Naive thymus-derived CD8-positive, alpha-beta T cell (primary cell): ENCODE measurements at places on chromosomes 1 and 21. TPM values are rescaled to one million over a fixed set of nuclear protein-coding genes. Genes with fewer than 3 reads are reported as not detected.

DNA sequence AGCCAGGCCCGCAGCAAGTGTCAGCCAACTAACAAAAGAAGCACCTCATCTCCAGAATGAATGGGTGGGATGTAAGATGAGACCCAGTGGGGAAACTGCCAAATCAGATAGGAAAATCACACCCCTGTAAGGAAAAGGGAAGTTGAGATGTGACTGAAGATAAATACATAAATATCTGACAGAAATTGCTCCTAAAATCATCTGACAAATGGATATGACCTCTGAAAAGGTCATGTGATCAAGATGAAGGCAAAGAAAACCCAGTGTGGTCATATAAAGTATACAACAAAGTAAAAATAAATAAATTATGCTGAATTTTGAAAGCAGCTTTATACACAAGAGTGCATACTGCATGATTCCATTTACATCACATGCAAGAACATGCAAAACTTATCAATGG, 12.7 kb downstream of the SIPA1L2 start:
- DNase-seq = no peak
- peaks cover 1% of the 10 kb centered on the region for H3K27me3 ChIP-seq
- H3K36me3 ChIP-seq = no peaks in the 10 kb centered on the region
- no peaks in the 10 kb centered on the region for H3K4me1 ChIP-seq

DNA sequence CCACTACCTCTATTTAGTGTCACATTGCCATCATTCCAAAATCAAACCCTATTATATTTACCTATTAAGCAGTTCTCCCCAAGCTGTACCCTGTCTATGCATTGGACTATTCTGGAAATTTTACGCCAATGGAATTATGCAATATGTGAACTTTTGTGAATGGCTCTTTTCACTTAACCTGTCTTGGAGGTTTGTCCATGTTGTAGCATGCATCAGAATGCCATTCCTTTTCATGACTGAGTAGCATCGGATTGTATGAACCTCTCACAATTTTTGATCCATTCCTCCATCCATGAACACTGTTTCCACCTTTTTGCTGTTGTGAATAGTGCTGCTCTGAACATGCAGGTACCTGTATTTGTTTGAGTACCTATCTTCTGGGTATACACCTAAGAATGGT, 33.7 kb downstream of the FAM163A start:
- no peaks in the 10 kb centered on the region for H3K4me1 ChIP-seq
- no peak overlapping the region for H3K4me3 ChIP-seq
- H3K27ac ChIP-seq = no peak overlapping the region
- DNase-seq = no peak
- peaks cover 13% of the 10 kb centered on the region for H3K36me3 ChIP-seq
- peaks cover 5% of the 10 kb centered on the region for H3K27me3 ChIP-seq

GRCh38 chr21:40555021-40555528, 291.9 kb downstream of the DSCAM start:
- H3K36me3 ChIP-seq = no peaks in the 10 kb centered on the region
- no peaks in the 10 kb centered on the region for H3K27me3 ChIP-seq
- DNase-seq = no peak
- no peak overlapping the region for H3K4me3 ChIP-seq

GRCh38 chr1:25599969-25600610, 16.5 kb upstream of the MAN1C1 start:
- DNase-seq = no peak
- no peak overlapping the region for H3K4me3 ChIP-seq
- H3K36me3 ChIP-seq = no peaks in the 10 kb centered on the region
- no peak overlapping the region for H3K27ac ChIP-seq
- peaks cover 7% of the 10 kb centered on the region for H3K4me1 ChIP-seq

- H3K4me3 ChIP-seq = no peak overlapping the region
- H3K27me3 ChIP-seq = peaks cover 33% of the 10 kb centered on the region
- no peak for DNase-seq
- H3K4me1 ChIP-seq = no peaks in the 10 kb centered on the region
- no peaks in the 10 kb centered on the region for H3K36me3 ChIP-seq
Measured at GRCh38 chr1:41435570-41436178, 48.8 kb downstream of the EDN2 start.

DNA sequence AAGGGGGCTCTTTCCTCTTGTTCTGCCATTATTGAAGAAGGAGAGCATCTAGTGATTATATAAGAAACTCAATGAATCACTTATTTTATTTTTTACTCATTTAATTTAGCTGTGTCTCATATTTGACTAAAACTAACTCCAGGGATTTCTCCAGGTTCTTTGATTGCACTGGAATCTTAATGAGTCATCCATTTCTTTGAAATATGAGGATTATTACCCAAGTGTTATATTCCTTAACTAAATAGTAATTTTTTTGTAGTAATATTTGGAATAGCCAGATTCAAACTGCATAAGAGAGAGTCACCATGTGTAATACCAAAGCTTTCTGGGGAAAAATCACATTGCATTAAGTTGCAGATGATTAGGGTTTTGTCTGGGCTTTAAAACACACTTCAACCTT, 59.5 kb downstream of the NTMT2 start:
- no peaks in the 10 kb centered on the region for H3K4me1 ChIP-seq
- H3K36me3 ChIP-seq = peaks cover 7% of the 10 kb centered on the region
- no peak for DNase-seq
- peaks cover 9% of the 10 kb centered on the region for H3K27me3 ChIP-seq
- no peak overlapping the region for H3K27ac ChIP-seq
- no peak overlapping the region for H3K4me3 ChIP-seq

DNA sequence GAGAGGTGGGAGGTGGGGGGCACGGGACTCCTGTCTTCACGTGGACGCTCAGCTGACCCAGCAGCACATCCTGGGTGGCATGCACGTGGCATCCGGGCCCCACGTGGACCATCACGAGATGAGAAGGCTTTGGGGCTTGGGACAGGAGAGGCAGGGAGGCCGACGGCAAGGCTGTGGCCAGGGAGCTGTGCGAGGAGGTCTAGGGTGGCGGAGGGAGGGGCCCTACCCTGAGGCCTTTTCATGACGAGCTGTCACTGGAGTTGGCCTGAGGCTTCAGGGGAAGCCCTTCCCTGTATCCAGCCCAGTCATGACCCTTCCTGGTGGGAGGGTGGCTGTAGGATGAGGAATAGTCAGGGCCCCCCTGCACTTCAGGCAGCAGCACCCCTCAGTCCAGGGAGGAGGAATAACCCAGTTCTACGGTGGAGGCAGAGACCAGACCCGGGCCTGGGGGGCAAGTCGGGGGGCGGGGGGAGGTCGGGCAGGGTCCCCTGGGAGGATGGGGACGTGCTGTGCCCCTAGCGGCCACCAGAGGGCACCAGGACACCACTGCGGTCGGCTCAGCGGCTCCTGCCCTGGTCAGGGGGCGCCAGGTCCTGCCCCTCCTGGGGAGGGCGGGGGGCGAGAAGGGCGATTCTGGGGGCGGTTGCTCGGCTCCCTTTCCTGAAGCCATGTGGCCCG, 2.0 kb upstream of the PERM1 start:
- H3K27ac ChIP-seq = no peak overlapping the region
- peaks cover 8% of the 10 kb centered on the region for H3K27me3 ChIP-seq
- no peaks in the 10 kb centered on the region for H3K36me3 ChIP-seq
- no peaks in the 10 kb centered on the region for H3K4me1 ChIP-seq
- H3K4me3 ChIP-seq = no peak overlapping the region
- DNase-seq = peak; percentile 60

Gene ECM1
- total RNA-seq = 1.5 TPM

DNA sequence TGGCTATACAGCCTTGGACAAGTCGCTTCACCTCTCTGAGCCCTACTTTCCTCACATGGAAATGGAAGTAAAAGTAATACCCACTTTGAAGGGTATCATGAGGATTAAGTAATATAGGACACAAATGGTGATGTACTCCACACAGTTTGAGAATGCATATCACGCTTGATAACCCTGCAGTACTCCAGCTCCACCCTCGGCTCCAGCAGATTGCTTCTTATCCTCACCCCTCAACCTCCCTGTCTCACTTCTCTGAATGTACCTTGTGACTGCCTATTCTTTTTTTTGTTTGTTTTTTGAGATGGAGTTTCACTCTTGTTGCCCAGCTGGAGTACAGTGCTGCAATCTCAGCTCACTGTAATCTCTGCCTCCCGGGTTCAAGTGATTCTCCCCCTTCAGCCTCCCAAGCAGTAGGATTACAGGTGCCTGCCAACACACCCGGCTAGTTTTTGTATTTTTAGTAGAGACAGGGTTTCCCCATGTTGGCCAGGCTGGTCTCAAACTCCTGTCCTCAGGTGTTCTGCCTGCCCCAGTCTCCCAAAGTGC, 55.5 kb downstream of the LDLRAD2 start:
- H3K4me1 ChIP-seq = peaks cover 3% of the 10 kb centered on the region
- no peak for DNase-seq
- no peaks in the 10 kb centered on the region for H3K27me3 ChIP-seq
- H3K4me3 ChIP-seq = no peak overlapping the region

Gene DCDC2B
- not detected for total RNA-seq

DNA sequence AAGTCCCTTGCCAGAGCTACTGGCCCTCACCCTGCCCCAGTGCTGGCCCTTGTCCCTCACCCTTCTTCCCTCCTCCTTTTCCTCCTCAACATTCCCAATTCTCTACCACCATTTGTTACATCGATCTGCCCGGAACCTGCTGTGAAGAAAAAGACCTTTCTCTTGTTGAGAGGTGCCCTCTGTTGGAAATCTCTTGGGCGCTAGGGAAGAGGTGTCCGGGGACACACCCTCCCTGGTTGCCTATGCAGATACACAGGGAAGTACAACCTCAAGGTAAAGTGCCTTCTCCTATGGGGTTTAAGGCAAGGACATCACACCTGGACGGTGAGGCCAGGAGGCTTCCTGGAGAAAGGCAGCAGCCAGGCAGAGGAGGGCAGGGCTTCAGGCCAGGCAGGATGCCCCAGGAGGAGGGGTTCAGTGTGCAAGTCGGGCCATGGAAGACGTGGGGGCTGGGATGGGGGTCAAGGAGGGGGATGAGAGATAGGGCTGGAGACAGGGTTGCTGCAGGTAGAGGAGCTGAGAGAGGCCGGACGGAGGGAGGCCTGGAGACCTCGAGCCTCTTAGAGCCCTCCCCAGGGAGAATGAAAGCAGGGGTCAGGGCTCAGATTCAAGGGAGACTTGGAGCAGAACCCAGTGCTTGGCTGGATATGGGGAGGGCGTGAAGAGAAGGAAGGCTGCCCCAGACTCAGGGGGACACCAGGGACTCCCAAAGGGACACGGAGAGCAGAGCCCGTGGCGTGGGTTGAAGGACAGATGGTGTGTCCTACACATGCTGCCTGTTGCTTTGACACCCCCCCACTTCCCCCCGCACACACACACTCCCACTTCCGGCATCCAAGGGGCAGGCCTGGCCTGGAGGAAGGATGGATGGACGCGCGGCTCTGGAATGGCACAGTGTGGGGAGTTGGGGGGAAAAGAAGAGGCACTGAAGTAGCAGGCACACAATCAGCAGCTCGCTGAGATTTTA, 44.5 kb downstream of the RIPK4 start:
- H3K4me3 ChIP-seq = no peak overlapping the region
- DNase-seq = no peak
- no peaks in the 10 kb centered on the region for H3K36me3 ChIP-seq

GRCh38 chr1:218546314-218546713, 201.2 kb downstream of the TGFB2 start:
- H3K36me3 ChIP-seq = no peaks in the 10 kb centered on the region
- H3K4me3 ChIP-seq = no peak overlapping the region
- H3K27me3 ChIP-seq = peaks cover 6% of the 10 kb centered on the region
- H3K4me1 ChIP-seq = no peaks in the 10 kb centered on the region
- no peak for DNase-seq

GRCh38 chr1:224499204-224499603, 64.6 kb upstream of the WDR26 start:
- no peak for DNase-seq
- no peak overlapping the region for H3K27ac ChIP-seq
- no peak overlapping the region for H3K4me3 ChIP-seq
- H3K36me3 ChIP-seq = peaks cover 7% of the 10 kb centered on the region
- H3K27me3 ChIP-seq = peaks cover 9% of the 10 kb centered on the region

Gene ZNF695
- total RNA-seq = not detected

Gene TNFSF4
- 1.6 TPM for total RNA-seq

Gene AJAP1
- total RNA-seq = 0.21 TPM

Gene FAM110D
- total RNA-seq = not detected

DNA sequence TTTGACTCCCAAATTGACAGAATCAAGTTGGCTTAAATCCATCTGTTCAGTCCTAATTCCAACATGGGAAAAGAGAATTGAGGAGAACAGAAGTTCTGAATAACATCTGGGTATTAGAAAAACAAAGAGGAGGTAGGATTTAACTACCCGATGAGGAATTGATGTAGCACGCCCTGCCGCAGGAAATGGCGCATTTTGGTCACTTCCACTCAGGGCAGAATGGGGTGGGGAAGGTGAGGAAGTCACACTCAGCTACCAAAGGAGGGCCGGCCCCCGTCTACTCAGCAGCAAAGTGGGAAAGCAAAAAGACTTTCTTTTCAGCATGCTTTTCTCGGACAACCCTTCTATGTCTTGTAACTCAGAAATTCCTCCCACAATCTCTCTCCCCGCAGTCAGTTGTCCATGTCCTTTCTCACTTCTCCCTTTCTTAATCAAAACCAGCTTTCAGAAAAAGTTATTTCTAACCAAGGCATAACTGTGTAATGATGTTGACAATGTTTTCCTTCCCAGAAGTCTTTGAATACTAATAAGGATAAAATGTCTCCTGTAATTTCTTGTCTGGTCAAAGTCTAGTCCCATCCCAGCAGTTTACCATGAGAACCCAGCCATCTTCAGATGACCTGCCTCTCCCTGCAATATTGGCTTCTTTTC, 60.5 kb upstream of the SIPA1L2 start:
- peaks cover 3% of the 10 kb centered on the region for H3K4me1 ChIP-seq
- H3K36me3 ChIP-seq = peaks cover 4% of the 10 kb centered on the region
- no peak overlapping the region for H3K4me3 ChIP-seq
- H3K27ac ChIP-seq = peak overlapping the region; percentile 3

DNA sequence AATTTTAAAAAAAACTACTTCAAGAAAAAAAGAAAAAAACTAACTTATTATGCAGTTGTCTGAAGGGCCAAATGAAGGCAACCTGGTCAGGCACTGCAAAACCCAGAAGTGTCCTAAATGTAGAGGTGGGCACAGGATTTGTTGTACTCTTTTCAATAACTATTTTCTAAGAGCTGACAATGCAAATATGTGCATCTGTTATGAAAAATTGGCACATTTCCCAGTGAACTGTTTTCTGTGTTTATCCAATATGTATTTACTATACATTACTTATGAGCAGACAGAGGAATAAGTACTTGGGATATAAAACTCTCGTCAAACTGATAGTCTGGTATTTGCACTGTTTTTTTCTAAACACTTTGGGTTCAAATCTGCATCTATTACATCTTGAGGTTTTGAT, 188.0 kb upstream of the C21orf91 start:
- no peaks in the 10 kb centered on the region for H3K4me1 ChIP-seq
- H3K36me3 ChIP-seq = no peaks in the 10 kb centered on the region
- H3K4me3 ChIP-seq = no peak overlapping the region
- no peak overlapping the region for H3K27ac ChIP-seq

DNA sequence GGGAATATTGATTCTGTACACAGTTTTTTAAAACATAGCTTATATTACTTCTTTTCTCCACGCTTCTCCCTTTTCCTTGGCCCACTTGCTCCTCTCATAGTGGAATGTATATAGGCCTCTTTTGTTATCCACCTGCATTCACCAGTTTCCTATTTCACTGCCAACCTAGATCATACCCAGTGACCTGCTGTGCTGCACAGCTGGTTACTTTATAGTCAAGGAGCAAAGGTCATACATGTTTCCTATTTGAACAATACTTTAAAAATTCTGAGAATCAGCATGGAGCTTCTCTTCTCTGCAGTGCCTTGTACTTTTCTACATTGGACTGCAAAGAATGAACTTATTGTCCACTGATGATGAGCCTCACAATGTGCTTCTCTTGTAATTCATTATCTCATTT, 4.3 kb upstream of the SLC35D1 start:
- H3K4me1 ChIP-seq = peaks cover 4% of the 10 kb centered on the region
- H3K4me3 ChIP-seq = no peak overlapping the region
- DNase-seq = no peak
- no peaks in the 10 kb centered on the region for H3K27me3 ChIP-seq
